ENCODE measurements at places on chromosomes 6 and 20.

GRCh38 chr20:14957402-14957801 lies 620.0 kb upstream of the FLRT3 start:
- DNase-seq, result no peak

GRCh38 chr6:20655317-20655716 lies 121.1 kb downstream of the CDKAL1 start:
- no peak for DNase-seq

- DNase-seq, result no peak
These were observed 670.2 kb upstream of the CITED2 start for GRCh38 chr6:140044626-140045025.

DNA sequence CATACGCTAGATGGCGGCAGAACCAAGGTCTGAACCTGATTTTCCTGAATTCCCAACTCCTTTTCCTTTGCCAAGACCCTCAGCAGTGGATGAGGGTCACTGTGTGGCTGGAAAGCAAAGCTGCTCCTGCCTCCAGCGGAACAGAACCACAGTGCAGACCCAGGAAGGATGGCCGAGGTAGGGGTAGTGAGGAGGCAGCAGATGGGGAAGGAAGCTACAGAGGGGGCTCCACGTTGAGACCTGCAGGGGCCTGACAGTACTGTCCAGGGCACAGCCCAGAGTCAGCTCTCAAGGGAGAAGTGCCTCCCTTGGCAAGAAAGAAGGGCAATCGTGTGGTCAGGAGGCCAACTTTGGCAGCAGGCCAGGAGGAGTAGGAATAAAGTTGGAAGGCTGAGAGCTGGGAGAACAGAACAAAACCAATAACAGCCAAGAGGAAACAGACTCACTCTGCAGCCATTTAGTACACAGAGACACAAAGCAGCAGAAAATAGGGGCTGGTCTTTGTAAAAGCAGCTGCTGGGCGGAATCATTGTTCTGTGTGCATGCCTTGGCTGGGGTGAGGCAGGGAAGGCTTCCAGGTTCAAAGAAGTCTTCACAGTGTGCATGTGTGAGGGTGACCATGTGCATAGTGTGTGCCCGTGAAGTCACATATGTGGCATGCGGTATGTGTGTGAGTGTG lies 3.1 kb downstream of the GABRR2 start:
- no peak for DNase-seq

DNA sequence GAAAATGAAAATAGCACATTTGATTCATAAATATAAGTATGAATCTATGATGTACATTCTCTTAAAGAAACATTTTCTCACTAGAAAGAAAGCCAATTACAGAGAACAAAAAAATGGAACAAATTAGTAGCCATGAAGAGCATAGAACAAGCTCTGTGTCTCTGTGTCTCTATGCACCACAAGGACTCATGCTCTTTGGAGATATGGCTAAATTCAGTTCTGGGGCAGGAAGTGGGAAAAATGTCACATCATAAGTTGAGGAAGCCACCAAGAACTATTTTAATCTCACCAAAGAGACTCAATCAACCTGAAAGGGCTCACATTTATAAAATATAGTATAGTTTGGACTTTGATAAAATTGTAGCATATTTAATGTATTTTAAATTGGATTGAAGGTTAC lies 1259.8 kb upstream of the GJE1 start:
- no peak for DNase-seq

GRCh38 chr6:46099952-46100351 lies 29.8 kb upstream of the ENPP4 start:
- DNase-seq, result no peak

DNA sequence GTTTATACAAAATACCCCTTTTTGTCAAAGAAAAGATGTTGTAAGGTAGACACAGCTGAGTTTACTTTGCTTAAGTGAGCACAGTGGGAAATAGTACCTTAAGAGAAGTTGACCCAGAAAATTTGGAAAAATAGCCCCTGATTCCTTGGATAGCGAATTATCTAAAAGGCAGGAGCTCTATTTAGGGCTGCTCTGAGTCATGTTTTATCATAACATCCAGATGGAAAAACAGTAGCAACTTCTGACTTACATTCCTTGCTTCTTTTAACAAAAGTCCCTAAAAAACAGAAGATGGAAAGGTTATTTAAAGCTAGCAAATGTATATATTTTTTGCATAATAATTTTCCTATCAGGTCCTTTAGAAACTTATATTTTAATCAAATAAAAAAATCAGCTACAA lies 59.0 kb downstream of the THEMIS start:
- DNase-seq, result no peak

Data from activated naive CD8-positive, alpha-beta T cell treated with anti-CD3 and anti-CD28 coated beads, Interleukin-2, amount 50 U/mL, for 16 hours (primary cell).